GM23338 (cell line): ENCODE measurements at places on chromosomes 1 and 21. TPM values are rescaled to one million over a fixed set of nuclear protein-coding genes. Genes with fewer than 3 reads are reported as not detected.

The C4BPB gene
- polyA plus RNA-seq, result not detected in 2 replicates

GRCh38 chr1:89901957-89902669, 81.3 kb downstream of the LRRC8D start:
- DNase-seq, result no peak

- DNase-seq, result no peak
Measured at GRCh38 chr1:15595809-15596617, 11.2 kb upstream of the AGMAT start.

- peak; percentile 16 for DNase-seq
Measured at GRCh38 chr1:61337441-61337951, 255.1 kb downstream of the NFIA start.

GRCh38 chr1:154557939-154558719, at the start of gene UBE2Q1:
UBE2Q1 (minus strand) TSS chr1:154558662; CDS start chr1:154558553, 109 bp downstream.
- DNase-seq, result peak; percentile 26

DNA sequence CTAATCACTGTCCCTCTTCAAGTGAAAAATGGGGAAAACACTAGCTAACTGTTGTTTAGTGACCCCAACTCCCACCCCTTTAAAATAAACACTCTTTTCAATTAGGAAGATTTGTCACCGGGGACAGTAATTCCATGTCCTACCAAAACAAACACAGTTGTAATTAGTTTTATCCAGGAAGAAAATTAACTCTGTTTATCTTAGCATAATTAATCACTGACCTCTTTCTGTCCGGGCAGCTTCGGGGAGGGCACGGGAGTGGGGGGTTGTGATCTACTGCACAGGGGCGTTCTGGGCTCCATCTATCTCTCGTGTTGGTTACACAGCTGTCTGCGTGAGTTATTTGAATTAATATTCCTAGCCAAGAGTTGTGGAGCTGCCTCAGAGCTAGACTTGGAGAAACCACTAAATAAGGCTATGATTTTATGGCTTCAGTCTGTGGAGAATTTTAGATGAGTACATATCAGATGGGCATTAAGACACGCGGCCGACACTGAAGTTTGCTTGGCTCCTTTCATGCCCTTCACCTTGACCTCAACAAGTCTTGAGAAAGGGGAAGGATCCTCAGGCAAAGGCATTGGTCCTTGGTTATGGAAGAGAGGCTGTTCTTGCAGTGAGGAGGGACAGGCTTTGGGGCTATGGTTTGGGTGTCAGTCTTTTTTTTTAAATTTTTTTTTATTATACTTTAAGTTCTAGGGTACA, 102.0 kb upstream of the TRABD2B start:
- DNase-seq, result no peak
